ENCODE measurements at places on chromosomes 5 and 9. TPM values are rescaled to one million over a fixed set of nuclear protein-coding genes. Genes with fewer than 3 reads are reported as not detected.

Gene IRX2
- not detected for total RNA-seq

Gene CAVIN4
- 1.5 TPM for total RNA-seq

Gene ABITRAM
- total RNA-seq = 8.7 TPM

Gene PCA3
- under 0.01 TPM for total RNA-seq

Gene ARID3C
- total RNA-seq = not detected

Gene CFAP157
- 0.42 TPM for total RNA-seq

Gene TIMD4
- total RNA-seq = 0.32 TPM

GRCh38 chr9:76101491-76101890, 211.0 kb downstream of the PCSK5 start:
- DNase-seq = no peak

DNA sequence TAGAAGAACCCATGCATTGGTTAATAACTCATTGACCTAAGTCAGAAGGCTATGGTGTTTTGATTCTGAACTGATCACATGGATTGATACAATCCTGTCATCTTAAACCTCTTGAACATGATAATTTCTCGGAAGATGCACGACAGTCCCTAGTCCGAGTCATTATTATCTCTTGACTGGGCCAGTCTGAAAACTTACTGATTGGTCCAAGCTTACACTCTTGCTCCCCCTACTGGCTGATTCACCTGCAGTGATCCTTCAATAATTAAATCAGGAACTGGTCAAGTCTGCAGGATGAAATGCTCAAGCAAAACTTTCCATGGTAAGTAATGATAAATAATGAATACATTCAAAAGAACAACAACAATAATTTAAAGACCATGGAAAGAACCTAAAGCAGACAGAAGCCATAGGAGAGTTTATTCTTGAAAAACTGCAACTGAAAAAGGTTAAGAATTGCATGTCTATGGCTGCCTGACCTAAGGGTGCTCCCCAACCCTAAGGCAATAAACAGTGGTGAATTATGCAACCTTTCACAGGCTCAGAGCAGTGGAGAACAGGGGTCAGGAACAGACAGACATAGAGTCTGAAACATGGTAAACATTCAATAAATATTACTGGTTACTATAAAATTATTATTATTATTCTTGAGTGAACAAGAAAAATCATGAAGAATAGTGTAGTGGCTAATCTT, 79.3 kb downstream of the BRINP1 start:
- DNase-seq = no peak

DNA sequence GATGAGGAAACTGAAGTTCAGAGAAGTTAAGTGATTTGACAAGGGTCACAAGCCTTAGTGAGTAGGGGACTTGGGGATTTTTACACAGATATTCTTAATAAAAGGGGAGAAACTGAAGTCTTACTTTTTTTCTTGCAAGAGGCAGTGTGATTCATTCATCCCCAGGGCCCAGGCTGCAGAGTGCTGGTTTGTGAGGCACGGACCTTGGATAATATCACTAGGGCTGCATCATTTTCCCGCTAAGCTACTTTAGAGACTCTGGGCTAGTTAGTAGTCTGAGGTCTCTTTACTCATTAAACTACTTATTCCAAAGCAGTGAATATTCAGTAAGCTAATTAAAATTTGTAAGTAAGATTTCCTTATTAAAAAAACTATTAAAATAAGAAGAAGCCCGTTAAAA, 195.0 kb downstream of the PBX3 start:
- no peak for DNase-seq

DNA sequence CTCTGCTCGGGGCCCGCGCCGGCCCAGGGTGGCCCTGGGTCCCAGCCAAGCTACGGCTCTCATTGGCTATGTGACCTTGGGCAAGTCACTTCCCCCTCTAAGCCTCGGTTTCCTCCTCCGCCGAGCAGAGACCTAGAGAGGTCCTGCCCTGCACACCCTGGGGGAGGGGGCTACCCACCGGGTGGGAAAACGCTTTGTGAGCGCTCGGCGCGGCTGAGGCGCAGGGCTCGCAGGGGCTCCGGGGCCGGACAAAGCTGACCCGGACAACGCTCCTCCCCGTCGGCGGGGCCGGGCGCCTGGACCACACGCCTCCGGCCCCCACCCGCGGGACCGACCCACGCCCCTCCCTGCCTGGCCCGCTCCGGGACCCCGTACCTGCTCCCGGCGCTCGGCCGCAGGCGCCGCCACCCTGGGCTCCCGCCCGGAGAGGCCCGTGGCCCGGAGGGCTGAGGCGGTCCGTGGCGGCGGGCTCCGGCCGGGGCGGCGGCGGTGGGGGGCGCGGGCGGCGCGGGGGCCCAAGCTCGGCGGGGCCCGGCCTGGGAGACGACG, 85.7 kb upstream of the MELK start:
- no peak for DNase-seq

DNA sequence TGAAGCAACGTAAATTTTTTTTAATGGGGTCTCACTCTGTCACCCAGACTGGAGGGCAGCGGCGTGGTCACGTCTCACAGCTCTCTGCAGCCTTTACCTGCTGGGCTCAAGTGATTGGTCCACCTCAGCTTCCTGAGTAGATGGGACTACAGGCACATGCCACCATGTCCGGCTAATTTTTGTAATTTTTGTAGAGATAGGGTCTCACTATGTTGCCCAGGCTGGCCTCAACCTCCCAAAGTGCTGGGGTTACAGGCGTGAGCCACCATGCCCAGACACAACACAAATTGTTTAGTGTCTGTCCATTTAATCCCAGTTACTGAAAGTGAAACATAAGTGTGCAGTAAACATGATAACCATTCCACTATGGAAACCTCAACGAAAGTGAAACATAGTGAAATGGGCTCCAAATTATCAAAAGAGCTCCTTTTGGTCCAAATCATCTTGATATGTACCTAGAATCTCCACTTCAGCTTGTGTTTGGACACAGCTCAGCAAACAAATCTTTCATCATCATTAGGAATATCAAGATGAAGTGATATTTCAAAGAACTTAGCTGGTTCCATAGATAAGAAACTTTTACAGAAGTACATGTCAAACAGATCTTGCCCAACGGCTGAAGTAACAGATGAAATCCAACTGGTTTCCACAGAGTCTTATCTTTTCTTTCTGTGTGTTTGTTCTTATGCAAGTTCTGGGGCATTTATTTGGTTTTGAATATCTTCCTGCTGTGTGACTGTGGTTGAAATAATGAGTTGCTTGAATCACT, 41.2 kb upstream of the PLPP1 start:
- no peak for DNase-seq

GRCh38 chr5:129067745-129068144, 26.8 kb upstream of the ISOC1 start:
- DNase-seq = no peak

GRCh38 chr9:120447959-120448500, 131.9 kb downstream of the CDK5RAP2 start:
- DNase-seq = no peak

GRCh38 chr5:57012511-57012910, 60.6 kb upstream of the MIER3 start:
- peak; percentile 12 for DNase-seq

Measured in esophagus muscularis mucosa (tissue), 4 donors.